ENCODE measurements at places on chromosomes 5 and 9.

GRCh38 chr5:112419164-112419985, at the start of gene EPB41L4A:
EPB41L4A (minus strand) TSS chr5:112419277; CDS start chr5:112419039, 238 bp downstream.
- DNase-seq, result peak; percentile 44

- peak; percentile 84 for DNase-seq
These were observed 194.6 kb downstream of the AOPEP start for GRCh38 chr9:94921092-94921471.

DNA sequence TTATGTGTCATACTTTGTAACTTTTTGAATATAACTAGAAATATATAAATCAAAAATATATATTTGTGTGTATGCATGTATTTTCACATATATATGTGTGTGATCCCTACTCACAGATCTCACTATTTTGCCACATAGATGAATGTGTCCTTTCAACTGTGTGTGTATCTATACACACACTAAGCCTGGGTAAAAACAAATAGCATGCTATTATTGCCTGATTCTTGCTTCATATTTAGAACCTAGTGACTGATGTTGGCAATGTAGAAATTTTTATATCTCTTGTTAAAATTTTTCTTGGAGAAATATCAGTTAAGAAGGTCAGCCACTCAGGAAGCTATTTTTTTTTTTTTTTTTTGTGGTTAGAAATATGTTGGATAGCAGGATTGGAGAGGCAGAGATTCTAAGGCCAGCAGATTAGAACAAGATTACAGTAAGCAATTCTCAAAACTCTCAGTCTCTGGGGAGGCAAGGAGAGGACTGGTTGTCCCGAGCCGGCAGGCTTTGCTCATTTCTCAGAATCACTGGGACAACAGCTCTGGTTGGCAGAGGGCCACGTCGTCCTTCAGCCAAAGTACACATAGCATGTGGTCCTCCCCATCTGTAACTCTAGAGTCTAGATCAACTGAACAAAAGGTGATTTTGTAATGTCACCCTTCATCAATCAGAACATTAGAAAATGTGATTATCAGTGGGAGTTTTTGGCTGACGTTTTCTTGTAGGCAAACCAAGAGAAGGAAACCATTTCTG, 19.7 kb downstream of the C6 start:
- peak; percentile 92 for DNase-seq

DNA sequence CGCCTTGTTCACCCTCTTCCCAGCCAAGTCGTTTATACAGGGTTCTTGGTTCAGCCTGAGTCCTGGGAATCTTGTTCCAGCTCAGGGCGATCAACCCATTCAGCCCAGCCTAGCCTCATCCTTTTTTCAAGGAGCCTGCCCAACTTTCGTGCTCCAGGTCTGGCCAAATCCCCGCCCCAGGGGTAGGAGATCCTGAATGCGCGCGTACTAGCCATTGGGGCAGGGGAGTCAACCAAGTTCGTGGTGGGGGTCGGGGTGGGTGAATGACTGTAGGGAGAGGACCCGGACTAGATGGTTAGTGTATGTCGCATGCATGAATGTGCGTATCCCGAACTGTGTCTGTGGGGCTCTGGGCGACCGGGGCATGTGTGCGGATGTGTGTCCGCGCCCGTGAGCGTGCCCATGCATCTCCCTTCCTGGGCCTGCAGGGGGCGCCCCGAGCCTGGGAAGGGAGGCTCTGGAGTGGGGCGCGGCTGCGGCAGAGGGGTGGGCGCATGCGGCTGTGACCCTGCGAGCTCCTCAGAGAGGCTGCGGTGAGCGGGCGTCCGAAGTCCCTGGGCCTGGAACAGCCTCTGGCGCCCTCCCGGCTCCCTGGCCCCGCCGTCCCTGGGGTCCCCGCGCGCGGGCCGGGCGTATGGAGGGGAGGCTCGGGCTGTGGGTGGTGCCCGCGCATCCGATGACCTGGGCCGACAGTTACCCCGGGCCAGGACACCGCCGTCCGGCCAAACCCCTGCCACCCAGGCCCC, 8.7 kb downstream of the CCL21 start:
- DNase-seq, result peak; percentile 90

GRCh38 chr9:113160571-113160970, 9.8 kb downstream of the SLC31A2 start:
- no peak for DNase-seq

DNA sequence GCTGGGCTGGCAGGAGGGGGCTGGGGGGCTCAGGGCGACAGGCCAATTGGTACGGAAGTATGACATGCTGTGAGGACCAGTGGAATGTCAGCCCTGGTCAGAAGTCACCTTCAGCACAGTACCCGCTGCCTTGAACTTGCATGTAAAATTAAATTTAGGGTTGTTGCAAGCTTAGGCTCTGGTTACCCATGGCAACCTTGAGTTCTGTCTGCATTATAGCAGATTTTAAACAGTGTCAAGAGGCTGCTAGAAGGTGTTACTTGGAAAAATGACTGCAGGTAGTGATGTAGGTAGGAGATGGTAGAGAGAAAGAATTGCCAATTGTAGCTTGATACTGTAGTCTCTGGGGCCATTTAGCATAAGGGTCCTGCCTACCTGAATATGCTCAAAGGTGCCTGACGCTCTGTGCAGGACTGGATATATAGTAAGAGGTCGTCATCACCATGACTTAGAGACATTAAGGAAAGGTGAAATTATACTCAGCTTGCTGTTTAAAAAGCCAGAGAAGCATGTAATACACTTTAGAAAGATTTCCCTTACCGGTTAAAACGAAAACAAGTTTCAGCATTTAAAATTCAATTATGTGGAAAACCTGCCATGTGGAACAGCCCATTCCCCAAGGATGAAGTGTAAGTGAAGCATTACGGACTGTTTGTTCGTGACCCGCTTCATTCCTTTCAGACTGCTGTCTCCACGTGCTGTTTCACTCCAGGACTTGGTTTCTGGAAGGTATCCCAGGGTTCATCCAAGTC, 169.0 kb downstream of the PDZD2 start:
- no peak for DNase-seq

- peak; percentile 28 for DNase-seq
These were observed 28.9 kb downstream of the SHC3 start for GRCh38 chr9:89149726-89150125.

DNA sequence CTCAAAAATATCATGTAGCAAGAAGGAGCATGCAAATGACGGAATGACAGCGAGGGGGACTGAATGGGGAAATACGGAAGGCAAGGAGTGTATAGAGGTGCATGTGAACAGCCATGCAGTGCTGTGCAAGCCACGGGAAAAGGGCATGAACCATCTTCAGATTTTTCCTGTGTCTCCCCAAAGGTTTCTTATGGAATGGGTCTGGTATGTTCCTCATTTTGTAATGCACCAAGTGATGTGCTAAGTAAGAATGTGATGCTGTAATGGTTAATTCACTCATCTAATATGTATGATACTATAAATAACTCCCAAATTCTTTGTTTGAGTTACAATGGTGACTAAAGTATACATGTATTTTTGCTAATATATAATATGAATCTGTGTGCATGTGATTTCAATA, 99.0 kb upstream of the DAB2 start:
- peak; percentile 54 for DNase-seq

- DNase-seq, result no peak
These were observed 91.0 kb downstream of the LHFPL2 start for GRCh38 chr5:78557601-78558000.

DNA sequence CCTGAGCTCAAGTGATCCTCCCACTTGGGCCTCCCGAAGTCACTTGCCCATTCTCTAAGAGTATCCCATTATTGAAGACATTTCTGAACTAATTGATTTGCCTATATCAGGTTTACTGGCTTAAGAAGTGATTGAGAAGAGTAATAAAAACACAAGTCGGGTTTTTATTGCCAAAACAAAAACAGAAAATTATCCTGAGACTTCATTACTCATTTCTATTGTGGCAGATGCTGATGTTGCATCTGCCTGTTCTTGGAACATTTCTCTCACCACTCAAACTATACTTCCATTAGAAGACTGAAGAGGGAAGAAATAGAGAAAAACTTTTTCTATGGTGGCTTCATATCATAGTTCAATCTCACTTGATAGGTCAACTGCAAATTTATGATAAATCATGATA, 41.9 kb upstream of the PLPP1 start:
- DNase-seq, result no peak

DNA sequence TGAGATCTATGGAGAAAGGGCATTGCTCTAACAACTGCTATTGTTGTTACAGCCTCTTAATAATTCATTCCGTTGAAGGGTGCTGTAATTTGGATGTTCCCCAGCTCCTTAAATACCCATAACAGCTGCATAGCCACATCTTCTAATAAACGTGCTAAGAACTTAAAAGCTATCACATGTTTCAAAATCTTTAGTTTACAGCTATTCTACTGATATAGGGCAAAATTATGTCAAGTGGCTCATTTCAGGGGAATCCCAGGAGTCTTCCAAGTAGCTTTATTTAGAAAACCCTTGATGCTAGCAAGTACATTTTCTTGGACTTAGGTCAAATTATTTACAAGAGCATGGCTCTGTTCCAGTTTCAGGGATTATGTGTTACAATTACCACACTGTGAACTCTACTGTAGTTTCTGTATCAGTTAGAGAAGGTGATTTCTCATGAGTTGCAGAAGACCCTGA, 990.4 kb upstream of the ACO1 start:
- peak; percentile 32 for DNase-seq

GRCh38 chr5:143481697-143482531, 78.4 kb upstream of the NR3C1 start:
- DNase-seq, result peak; percentile 70

DNA sequence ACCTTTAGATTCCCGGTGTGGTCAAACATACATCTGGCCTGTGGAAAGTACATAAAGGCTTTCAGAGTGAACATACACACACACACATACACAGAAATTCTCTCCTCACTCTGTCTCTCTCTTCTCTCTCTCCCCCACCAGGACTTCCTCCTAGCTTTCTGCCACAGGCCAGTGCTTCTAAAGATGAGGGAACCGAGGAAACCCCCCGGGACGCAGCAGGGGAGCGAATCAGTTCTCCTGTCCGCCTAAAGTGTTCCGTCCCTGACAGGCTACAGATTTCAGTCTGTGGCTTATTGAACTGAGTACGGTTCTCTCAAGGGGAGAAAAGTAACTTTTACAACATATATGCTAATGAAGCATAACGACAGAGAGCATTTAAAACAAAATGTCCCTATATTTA, 75.8 kb downstream of the MED27 start:
- DNase-seq, result no peak

DNA sequence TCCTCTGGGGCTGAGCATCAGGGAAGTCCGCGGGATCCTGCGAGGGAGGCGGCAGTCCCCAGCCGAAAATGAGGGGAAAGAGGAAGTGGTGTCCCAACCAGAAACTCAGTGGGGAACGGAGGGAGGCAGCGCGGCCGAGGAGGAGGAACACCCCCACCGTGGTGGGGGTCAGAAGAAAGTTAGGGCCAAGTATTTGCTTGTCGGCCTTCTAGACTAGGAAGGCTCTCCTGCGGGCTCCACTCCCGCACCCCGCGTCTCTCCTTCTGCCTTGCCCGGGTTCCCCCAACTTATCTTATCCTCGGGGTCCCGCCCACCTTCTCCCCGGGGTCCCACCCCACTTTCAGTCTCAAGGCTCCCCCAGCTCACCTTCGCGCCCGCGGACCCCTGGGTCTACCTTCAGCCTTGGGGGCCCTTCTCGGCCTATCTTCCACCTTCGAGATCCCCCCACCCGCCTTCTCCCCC, 557 bp upstream of the PHF2 start:
- peak; percentile 58 for DNase-seq

- no peak for DNase-seq
These were observed 417.8 kb downstream of the TMEM161B start for GRCh38 chr5:87850843-87851242.

DNA sequence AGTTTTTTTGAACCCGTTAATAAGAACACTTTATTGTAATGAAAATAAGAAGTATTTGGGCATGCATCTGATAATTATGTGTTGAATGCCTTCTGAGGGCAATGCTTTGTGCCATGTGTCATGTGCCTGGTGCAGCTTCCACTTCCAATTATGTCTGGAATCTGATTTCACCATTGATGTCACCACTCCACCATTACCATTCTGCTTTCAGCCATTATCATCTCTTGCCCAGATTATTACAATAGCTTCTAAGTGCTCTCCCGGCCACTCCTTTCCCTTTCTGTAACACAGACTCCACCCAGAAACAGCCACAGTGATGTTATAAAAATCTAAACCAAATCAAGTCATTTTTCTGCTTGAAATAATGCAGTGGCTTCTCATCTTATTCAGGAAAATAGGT, 171.7 kb downstream of the C9orf152 start:
- DNase-seq, result no peak

GRCh38 chr5:65366655-65367054, 115.1 kb downstream of the ADAMTS6 start:
- no peak for DNase-seq

GRCh38 chr5:179759581-179760551, 27.2 kb downstream of the MAML1 start:
- no peak for DNase-seq

- no peak for DNase-seq
These were observed 94.1 kb downstream of the DENND1A start for GRCh38 chr9:123835821-123836220.

GRCh38 chr9:36407122-36407723, 7.2 kb upstream of the RNF38 start:
- DNase-seq, result peak; percentile 83

GRCh38 chr5:106258591-106259125, 1412.1 kb downstream of the EFNA5 start:
- DNase-seq, result no peak

GRCh38 chr5:146173597-146173996, 8.9 kb downstream of the LARS1 start:
- no peak for DNase-seq

DNA sequence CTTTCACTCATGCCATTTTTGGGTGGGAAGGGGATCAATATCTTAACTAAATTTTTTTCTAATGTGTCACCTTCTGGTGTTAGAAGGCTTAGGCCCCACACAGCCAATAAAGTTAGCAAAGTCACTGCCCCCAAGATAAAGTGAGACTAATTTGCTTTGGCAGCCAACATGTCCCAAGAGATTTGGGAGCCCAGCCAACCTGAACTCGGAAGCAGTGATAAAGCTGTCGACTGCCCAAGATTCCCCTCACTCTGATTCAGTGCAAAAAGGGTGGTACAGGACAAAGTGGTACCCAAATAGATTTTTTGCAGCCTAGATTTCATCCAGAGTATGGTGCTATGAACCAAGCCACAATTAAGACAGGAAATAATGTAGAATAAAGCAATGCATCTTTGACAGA, 572.5 kb upstream of the ARRDC3 start:
- no peak for DNase-seq

DNA sequence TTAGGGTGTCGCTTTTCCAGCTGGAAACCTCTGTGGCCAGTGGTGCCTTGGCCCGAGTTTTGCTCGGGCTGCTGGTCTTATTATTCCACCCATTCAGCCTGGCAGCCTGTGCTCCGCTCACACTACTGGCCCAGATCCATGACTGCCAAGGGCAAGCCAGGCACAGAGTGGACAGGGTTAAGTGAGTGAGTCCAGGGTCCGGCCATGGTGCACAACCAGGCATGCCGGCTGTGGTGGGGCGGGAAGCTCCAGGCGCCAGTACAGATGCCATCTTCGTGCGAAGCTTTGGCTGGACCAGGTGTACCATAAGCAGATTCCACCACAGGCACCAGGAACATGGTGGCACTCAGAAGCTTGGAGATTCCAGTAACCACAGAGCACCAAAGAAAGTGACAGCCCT, 580.2 kb upstream of the FAM174A start:
- DNase-seq, result no peak

- DNase-seq, result no peak
These were observed 5.2 kb downstream of the SHROOM1 start for GRCh38 chr5:132825033-132825833.

GRCh38 chr5:177600508-177601018, 631 bp downstream of the B4GALT7 start:
- peak; percentile 53 for DNase-seq

- DNase-seq, result peak; percentile 83
These were observed 3.0 kb upstream of the TUT7 start for GRCh38 chr9:86356871-86357866.
